NCI-H526 (cell line): ENCODE measurements at places on chromosomes 2 and 18.

- DNase-seq = no peak
These were observed 36.2 kb downstream of the CAPN13 start for GRCh38 chr2:30770816-30771576.

DNA sequence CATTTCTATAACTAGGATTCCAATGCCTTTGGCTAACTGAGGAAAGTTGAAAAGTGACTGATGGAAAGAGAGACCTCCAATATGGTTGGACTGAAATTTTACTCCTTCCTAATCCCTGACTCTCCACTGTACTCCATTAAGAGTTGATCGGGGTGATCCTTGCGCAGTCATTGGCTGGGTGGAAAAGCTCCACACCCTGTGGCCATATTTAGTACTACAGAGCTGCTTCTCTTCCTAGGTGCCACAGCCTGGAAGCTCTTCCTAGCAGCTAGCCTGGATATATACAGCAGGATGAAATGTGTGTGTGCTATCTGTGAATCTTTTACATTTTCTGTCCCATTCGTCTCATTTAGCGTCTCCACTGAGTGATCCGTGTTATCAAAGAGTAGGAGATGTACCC, 71.2 kb downstream of the MEP1B start:
- DNase-seq = no peak

DNA sequence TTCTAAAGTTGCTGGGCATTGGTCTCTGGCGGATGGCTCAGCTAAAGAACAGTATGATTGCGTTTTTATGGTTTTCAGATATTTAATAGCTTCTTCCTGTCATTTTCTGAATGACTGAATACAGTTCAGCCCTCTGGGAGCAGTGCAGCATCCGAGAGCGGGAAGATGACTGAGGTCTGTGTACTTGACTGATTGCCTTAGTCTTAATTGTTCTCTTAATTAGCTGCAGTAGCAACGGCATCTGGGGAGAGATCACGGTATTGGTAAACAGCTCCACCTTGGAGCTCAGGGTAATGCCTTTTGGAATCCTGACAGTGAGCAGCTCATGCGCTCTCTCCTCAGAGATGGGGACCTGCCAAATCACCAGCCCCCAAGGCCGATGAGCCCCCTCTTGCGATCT, 481.4 kb upstream of the SPRED2 start:
- no peak for DNase-seq

DNA sequence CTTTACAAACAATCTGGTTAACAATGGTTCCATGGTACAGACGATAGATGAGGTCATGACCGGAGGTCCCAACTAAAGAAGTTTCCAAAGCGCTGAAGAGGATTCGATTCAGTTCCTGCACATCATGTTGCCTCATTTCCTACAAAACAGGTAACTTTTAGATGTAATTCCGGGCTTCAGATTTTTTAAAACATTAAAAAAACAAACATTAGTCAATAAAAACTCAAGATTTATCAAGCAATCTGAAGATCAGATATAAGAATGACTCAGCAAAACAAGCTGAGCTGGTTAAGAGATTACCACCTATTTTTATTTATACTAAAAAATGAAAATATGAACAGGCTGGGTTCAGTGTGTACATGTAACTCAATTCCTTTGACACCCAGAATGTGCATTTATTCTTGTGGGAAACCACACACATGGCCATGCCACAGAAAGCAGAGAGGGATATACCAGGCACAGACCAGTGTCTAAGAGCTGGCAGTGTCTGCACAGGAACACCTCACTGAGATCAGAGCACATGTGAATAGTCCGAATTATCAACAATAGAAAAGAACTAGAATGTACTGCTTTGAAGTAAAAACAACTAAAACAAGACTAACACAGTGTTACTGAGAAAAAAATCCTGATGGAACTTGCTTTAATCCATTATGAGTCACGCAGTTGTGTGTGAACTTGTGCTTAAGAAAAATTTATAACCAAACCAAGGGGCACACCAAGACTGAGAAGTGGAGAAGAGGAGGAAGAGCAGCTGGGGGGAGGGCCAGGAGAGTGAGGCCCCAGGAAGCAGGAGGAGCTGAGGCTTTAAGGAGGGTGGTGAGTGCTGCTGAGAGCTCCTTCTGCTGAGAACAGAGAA, 9.5 kb downstream of the USP40 start:
- no peak for DNase-seq

GRCh38 chr2:238461051-238461450, 34.3 kb downstream of the ASB1 start:
- no peak for DNase-seq

DNA sequence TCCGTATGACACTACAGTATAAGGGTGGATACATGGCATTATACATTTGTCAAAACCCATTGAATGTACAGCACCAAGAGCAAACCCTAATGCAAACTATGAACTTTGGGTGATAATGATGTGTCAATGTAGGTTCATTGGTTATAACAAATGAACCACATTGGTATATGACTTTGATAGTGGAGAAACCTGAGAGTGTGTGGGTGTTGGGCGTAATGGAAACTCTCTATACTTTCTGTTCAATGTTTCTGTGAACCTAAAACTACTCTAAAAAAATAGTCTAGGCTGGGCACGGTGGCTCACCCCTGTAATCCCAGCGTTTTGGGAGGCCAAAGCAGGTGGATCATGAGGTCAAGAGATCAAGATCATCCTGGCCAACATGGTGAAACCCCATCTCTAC, 6.5 kb upstream of the ACTG2 start:
- no peak for DNase-seq

DNA sequence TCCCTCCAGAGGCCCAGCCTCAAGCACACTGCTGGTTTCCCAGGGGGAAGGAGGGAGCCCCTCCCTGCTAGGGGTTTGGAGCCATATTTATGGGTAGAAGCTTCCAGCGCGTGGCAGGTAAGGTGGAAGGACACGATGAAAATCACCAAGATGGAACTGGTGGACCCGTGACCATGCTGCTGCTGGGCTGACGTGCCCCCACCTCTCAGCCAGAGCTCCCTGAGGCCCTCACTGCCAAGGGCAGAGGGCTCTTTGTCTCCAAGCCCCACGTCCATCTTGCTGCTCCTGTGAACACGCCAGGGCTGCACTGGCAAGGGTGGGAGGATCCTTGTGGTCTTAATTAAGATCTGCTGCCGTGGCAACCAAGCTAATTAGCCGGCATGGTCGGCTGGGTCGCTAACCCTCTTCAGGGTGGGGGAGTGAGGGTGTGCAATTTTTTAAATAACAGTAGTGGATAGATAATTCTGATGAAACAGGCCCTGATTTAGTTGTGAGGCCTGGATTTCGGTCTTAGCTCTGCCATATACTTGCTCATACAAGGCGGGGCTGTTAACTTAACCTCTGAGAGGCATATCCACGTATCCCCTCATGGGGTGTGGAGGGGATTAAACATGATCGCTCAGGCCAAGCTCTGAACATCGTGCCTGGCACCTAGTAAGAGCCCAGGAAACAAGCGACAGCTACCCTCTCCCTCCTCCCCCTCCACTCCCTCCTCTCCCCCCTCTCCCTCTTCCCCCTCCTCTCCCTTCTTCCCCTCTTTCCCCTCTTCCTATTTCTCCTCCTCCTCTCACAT, 232.8 kb downstream of the CELF4 start:
- peak; percentile 41 for DNase-seq

DNA sequence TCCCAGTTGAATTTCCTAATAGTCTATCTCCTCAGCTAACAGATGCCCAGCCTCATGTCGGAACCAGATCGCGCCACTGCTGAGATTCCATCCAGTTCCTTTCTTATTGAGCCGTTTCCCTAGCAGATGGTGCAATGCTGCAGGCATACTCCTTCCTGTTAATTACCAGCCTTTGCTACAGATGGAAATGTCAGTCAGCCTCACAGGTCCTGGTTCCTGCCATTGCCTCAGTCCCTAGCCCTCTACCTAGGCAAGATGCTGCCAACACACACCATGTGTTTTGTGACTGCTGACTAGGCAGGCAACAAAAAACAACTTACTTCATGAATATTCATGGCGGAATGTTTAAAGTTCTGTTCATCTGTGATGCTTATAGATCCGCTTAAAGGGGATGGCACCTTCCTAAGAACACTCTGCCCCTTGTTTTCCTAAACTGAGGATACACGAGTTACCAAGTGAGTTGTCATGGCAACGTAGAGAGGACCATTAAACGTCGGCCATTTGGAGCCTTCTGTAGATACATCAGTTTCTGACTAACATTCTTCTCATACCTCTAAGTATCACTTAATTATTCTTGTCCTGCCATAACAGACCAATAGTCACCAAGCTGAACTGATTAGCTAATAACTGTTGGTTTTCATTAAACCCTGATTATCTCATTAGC, 749.5 kb downstream of the RNF144A start:
- DNase-seq = no peak

DNA sequence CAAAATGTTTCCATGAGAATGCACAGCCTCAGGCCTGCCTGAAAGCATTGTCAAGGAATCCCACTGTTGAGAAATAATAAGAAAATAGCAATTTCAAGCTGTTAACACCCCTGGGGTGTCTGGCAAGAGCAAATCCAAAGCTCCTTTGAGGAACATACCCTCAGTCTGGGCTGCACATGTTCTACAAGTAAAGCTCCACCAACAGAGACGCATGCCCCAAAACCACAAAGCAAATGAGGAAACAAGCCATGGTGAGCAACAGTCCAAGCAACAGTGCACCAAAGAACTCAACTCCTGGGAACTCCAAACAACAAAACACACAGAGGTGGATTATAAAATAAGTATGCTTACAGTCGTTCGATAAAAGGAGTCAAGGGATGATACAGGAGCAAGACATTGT, 40.3 kb downstream of the CYP27C1 start:
- no peak for DNase-seq

DNA sequence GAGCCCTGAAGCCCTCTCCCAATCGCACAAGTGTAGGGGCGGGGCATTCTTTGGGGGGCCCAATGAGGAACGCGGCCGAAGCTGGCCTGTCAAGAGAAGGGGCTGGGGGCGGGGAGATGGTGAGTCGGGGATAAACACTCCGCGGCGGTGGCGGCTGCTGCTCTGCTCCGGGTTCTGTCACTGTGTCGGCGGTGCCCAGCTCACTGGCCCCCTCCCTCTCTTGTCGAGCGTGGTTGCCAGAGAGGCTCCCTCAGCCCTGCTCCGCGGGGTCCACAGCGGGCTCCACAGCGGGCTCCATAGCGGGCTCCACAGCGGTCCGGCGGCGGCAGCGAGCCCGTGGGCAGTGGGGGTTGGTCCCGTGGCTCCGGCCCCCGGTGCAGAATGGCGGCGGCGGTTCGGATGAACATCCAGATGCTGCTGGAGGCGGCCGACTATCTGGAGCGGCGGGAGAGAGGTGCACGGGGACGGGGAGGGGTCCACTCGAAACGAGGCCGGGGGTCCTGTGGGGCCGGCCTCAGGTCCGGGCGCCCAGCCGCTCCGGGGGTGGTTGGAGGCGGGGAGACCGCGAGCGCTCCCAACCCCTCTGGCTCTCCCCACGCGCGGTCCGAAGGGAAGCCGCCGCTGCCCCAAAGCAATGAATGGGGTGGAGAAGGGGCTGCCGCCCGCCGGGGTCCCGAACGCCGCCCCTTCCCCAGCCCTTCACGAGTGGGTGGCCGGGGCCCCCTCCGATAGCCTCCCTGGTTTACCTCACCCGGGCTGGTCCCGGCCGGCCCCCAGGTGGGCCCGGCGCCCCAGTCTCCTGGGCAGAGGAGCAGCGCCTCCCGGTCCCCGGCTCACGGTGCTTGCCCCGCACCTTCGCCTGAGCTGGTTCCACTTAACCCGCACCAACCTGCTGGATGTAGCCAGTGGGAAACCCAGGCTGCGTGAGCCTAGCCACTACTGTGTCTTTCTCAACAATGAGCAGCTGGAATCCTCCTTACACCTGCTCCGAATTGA, at the start of gene MXD1:
Gene MXD1 (plus strand): TSS at position 160 of the 996 bp plus-strand sequence. CDS start 222 bp downstream, at position 382.
- DNase-seq = no peak

DNA sequence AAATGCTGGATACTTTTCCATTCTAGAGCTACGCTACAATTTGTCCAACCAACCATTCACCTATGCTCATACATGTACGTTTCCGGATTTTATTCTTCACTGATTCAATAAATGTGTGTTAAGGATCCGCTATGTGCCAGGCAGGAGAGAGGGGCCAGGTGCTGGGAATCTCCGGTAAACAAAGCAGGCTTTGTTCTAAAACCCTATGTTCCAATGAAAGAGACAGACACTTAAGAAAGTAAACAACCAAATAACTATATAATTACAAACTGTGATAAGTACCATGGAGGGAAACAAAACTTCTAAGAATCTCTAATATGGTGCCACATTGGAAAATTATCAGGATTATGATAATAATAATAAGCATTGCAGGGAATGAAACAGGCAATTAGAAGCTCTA, 22.2 kb upstream of the POMC start:
- DNase-seq = peak; percentile 60

- no peak for DNase-seq
These were observed 346.3 kb downstream of the CELF4 start for GRCh38 chr18:37219257-37219656.

GRCh38 chr18:11850821-11851145, 430 bp upstream of the CHMP1B start:
- DNase-seq = peak; percentile 17
